ENCODE measurements at places on chromosomes 4 and X.

- H3K4me3 ChIP-seq, result no peak overlapping the region
- H3K27ac ChIP-seq, result no peak overlapping the region
- DNase-seq, result no peak
Observed at GRCh38 chr4:129335276-129335675, 239.3 kb downstream of the C4orf33 start.

DNA sequence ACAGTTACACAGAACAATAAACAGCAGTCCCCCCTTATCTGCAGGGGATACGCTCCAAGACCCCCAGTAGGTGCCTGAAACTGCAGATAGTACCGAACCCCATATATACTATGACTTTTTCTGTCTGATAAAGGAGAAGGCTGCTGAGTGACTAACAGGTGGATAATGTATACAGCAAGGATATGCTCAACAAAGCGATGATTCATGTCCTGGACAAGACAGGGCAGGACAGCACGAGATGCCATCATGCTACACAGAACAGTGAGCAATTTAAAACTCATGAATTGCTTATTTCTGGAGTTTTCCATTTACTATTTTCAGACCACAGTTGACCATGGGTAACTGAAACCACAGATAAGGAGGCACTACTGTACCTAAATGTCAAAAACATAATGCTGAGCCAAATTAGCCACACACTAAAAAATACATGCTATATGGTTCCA is 76.1 kb downstream of the MANBA start:
- H3K4me1 ChIP-seq, result no peaks in the 10 kb centered on the region
- no peak for DNase-seq
- H3K27ac ChIP-seq, result no peak overlapping the region
- no peaks in the 10 kb centered on the region for H3K27me3 ChIP-seq
- no peak overlapping the region for H3K4me3 ChIP-seq

GRCh38 chr4:185810746-185811508 is 1.1 kb downstream of the SORBS2 start:
- no peaks in the 10 kb centered on the region for H3K36me3 ChIP-seq
- DNase-seq, result no peak
- H3K4me3 ChIP-seq, result peak overlapping the region; percentile 58
- no peaks in the 10 kb centered on the region for H3K27me3 ChIP-seq

DNA sequence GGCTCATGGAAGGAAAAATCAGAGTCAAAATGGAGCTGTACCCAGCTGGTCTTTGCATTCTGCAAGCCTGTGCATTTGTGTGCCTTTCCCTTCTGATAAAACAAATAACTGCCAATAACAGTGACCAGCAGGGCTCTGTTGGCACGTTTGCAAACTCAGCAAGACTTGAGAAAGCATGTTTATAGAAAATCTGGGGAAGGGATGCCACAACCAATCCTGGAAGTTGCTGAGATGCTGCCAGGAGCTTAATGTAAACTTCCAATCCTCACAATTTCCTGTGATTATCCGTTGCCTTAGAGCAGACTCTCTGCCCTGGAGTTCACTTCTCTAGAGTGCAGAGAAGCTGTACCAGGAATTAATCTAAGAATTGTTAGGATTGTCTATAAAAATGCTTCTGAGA is 6.9 kb upstream of the ANXA3 start:
- H3K27me3 ChIP-seq, result peaks cover 5% of the 10 kb centered on the region
- peaks cover 6% of the 10 kb centered on the region for H3K4me1 ChIP-seq
- DNase-seq, result no peak
- no peak overlapping the region for H3K4me3 ChIP-seq
- no peak overlapping the region for H3K27ac ChIP-seq

DNA sequence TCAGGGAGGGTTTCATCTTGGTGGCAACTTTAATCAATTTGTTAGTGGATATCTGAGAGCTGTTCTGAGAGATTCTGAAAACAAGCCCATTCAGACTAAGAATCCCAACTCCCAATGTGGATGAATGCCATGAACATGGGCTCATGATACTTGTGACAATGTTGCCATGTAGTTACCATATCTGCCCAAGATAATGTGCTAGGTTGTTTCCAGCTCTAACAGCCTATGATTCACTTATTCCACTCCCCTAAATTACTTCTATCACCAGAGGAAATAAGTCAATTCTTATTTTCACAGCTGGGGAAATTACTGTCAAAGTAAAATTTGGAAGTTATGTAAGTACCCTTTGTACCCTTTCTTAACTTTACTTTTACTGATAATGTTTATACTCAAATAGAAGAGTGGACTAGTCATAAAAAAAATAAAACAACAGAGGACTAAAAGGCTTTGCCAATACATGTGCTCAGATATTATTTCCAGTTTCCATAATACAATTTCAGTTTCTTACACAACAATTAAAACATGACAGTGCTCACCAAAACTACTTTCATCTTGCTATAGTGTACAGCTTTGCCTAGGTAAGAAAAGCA is 1101.7 kb upstream of the INTU start:
- H3K4me1 ChIP-seq, result no peaks in the 10 kb centered on the region
- no peaks in the 10 kb centered on the region for H3K36me3 ChIP-seq
- no peak overlapping the region for H3K4me3 ChIP-seq
- H3K27ac ChIP-seq, result no peak overlapping the region
- no peak for DNase-seq
- no peaks in the 10 kb centered on the region for H3K27me3 ChIP-seq

GRCh38 chr4:172898715-172899114 is 269.9 kb upstream of the GALNT7 start:
- DNase-seq, result no peak
- H3K4me1 ChIP-seq, result no peaks in the 10 kb centered on the region
- peaks cover 3% of the 10 kb centered on the region for H3K36me3 ChIP-seq
- no peak overlapping the region for H3K27ac ChIP-seq

GRCh38 chr4:119116021-119116420 is 19.6 kb upstream of the MYOZ2 start:
- peaks cover 5% of the 10 kb centered on the region for H3K27me3 ChIP-seq
- H3K4me1 ChIP-seq, result no peaks in the 10 kb centered on the region
- H3K27ac ChIP-seq, result no peak overlapping the region

DNA sequence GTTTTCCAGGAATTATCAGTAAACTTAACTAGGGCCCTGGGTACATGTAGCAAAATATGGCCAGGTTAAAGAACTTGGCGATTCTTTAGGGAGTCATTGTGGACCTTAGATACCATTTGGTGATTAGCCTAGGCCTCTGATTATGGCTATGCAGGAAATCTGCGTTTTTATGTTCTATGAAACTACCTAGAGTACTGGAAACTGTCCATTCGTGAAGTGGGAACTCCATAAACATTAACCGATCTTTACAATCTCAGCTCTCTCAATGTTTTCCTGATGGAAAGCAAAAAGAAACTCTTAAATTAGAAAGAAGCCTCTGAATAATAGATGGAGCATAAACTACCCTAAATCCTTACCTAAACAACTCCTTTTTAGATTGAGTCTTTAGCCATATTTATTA is 121.9 kb downstream of the SH3RF1 start:
- H3K36me3 ChIP-seq, result no peaks in the 10 kb centered on the region
- H3K27me3 ChIP-seq, result no peaks in the 10 kb centered on the region
- DNase-seq, result no peak
- H3K4me1 ChIP-seq, result no peaks in the 10 kb centered on the region
